ENCODE measurements at places on chromosomes 4 and X.

DNA sequence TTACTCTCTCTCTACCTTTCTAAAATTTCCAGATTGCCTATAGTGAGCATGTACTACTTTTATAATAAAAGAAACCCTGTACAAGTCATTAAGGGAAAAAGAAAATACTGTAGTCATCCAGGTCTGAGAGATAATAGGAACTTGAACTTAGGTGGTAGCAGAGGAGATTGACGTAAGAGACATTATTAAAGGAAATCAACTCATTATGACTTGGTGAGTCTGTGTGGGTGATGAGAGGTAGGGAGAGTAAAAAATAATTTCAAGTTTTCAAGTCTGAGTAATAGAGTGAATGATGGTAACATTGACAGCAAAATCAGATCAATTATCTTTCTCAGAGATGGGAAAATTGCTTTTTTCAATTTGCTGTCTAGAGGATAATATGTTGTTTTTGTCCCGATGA, 44.0 kb upstream of the ZCCHC12 start:
- DNase-seq, result no peak

- DNase-seq, result no peak
Measured at GRCh38 chr4:182575225-182575624, 332.0 kb downstream of the TENM3 start.

DNA sequence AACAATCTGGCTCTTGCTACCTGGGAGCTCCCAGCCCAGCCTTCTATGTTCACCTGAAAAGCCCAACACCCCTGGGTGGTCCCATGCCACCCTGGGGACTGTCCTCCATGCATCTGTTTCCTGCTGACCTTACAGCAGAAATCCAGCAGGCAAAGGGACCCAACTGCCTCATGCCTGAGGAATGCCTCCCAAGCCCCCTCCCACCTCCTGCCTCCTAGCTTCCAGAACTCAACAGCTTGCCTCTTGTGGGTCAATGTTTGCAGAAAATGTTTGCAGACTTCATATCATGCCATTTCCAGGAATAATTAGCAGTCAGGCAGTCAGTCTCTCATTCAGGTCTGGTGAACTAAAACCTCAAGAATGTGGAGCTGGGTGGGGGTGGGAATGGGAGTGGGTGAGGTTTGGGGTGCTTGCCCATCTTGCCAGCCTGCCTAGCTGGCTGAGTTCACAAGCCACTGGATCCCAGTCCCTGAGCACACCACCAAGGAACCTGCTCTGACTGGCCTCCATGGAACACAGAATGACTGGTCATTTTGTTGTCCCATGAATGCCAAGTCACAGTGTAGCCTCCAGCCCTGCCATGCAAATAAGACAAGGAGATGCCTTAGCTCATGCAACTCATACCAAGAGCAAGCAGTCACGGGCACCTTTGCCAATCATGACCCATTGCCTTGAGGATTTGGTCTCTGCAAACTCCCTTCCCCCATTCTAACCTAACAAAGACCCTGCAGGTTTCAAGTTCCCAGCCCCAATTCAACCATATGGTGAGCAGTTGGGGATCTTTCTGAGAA, 12.1 kb upstream of the PLAC1 start:
- DNase-seq, result no peak

DNA sequence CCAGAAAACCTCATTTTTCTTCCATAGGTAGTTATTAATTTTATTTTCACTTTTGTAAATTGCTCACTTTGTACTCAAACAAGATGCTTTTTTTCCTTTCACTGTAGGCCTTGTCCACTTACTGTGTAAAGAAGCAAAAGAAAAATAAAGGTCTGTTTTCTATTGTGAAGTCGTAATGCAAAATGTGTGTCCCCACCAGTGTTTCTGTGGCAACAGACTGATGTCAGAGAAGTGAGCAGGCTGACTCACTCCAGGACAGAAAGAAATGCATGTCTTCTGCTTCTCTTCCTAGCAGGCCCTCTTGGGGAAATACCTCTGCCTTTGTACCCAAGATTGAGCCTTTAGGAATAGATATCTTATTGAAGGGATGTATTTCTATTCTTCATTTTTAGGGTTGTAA, 30.3 kb downstream of the INPP4B start:
- DNase-seq, result no peak

GRCh38 chrX:117985241-117985640, 131.4 kb downstream of the KLHL13 start:
- no peak for DNase-seq

DNA sequence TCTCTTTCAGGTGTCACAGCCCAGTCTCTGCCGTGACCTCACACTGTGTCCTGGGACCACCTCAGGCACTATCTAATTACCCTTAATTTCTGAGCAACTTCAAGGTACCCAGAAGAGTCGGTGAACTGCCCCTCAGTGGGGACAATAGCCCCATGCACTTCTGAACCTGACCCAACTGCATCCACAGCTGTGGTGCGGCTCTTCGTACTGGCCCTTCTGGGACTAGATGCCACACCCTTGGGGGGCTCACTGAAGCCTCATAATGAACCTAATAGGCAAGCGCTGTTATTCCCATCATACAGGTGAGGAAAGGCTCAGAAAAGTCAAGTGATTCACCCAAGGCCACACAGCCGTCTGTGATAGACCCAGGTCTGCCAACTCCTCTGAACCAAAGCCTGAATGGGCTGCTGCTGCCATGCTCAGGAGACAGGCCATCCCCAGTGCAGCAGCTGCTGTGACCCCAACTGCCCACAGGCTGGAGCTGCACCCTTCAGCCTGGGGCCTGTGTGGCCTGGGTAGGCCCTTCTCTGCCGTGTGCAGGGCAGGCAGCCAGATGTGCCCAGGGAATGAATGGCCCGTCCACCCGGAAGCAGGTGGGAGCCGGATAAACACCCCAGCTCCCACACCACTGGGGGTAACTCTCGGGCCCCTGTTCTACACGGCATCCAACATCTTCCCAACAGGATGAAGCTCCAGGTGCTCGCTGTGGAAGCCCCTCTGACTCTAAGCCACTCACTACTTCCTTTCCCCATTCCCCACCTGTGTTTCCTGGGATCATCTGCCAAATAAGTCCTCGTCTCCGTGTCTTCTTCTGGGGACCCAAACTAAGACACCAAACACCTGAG, 35.9 kb downstream of the HMX1 start:
- no peak for DNase-seq

- no peak for DNase-seq
Measured at GRCh38 chr4:40261231-40262076, 64.6 kb downstream of the RHOH start.

GRCh38 chr4:182809417-182810102, 107.6 kb downstream of the DCTD start:
- peak; percentile 8 for DNase-seq

GRCh38 chr4:127509155-127509554, 123.6 kb upstream of the INTU start:
- no peak for DNase-seq

DNA sequence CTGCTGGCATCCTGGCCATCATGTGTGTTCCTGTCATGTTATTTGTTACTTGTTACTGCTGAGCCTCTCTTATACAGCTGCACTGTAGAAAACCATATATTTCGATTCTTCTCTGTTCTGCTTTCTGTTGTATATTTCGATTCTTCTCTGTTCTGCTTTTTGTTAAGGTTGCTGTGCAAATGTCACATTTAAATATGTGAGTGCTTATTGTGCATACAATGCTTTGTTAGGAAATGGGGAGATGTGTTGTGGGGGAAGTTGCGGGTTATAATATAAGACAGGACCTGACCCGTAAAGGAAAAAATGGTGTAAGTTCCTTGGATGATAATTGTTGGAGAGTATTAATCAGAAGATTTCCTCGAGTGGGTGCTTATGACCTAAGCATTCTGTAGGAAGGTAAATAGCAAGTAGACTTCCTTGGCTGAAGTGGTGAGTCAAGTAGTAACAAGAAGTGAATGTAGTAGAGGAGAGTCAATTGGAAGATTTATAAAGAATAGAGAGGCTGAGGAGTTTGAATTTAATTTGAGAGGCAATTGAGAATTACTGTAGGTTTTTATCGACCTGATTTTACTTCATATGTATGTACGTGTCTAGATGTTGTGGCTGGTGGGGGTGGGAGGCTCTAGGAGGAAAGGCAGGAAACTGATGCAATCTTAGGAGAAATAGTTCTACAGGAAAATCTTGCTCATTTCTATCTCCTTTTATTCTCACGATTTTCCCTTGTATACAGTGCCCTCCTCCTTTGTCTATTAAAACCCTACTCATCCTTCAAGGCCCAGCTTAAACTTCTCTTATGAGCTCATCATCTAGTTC, 8.5 kb downstream of the OGT start:
- DNase-seq, result no peak

DNA sequence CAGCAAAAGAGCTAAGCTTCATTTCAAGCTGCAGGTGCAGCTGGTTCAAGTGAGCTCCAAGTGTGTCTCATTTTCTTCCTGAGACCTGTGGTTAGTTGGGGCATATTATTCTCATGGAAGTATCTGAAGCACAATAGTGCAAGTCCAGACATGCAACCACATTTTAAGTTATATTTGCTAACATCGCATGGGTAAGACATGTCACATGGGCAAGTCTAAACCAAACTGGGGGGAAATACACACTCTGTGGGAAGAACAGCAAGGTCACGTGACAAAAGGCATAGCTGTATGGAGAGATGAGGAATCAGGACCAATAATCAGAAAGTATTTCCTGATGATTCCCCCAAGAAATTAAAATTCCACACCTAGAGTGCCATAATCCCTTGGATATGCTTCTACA, 94.9 kb upstream of the NDP start:
- DNase-seq, result no peak

GRCh38 chrX:13996650-13997049, 33.0 kb downstream of the GEMIN8 start:
- DNase-seq, result no peak

GRCh38 chrX:42846741-42847140, 68.8 kb upstream of the PPP1R2C start:
- DNase-seq, result no peak

GRCh38 chr4:143538979-143539669, 25.6 kb downstream of the SMARCA5 start:
- no peak for DNase-seq

GRCh38 chrX:38868941-38869401, 67.7 kb downstream of the MID1IP1 start:
- DNase-seq, result no peak

DNA sequence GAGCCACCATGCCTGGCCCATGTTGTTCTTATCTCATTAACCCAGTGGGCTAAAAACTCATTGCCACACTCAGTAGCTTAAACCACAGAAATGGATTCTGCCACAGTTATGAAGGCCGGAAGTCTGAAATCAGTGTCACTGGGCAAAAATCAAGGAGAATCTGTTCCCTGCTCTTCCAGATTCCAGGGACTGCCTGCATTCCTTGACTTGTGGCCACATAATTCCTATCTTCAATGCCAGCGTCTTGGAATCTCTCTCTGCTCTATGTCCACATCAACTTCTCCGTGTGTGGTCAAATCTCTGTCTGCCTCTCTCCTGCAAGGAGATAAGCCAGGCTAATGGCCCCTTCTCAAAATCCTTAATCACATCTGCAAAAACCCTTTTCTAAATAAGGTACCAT, 4.1 kb upstream of the WFS1 start:
- DNase-seq, result no peak

DNA sequence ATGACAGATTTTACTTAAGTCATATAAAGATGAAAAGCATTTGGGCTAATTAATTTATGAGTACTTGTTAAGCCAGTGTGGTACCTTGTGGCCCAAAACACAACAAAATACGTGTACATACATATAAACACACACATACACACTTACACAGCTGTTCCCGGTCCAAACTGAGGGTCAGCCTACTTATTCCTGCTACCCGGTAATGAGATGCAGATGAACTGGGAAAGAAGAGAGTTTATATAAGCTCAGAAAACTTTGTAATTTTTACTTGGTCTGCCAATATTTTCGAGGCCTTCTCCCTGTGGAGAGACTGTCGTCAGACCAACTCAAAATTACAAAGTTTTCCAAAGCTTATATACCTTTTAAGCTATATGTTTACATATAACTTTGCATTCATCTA, 25.8 kb upstream of the PBDC1 start:
- DNase-seq, result no peak

DNA sequence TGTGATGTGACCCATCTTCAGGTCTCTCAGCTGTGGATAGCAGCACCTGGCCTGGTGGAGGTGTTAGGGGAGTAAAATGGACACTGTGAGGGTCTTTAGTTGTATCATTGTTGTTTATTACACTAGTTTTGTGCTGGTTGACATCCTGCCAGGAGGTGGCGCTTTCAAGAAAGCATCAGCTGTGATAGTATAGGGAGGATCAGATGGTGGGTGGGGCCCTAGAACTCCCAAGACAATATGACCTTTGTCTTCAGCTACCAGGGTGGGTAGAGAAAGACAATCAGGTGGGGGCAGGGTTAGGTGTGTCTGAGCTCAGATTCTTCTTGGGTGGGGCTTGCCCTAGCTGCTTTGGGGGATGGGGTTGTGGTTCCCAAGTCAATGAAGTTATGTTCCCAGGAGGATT, 162.8 kb downstream of the PPP1R2C start:
- DNase-seq, result no peak

GRCh38 chr4:82213485-82214417, 160.0 kb downstream of the HNRNPD start:
- DNase-seq, result no peak

DNA sequence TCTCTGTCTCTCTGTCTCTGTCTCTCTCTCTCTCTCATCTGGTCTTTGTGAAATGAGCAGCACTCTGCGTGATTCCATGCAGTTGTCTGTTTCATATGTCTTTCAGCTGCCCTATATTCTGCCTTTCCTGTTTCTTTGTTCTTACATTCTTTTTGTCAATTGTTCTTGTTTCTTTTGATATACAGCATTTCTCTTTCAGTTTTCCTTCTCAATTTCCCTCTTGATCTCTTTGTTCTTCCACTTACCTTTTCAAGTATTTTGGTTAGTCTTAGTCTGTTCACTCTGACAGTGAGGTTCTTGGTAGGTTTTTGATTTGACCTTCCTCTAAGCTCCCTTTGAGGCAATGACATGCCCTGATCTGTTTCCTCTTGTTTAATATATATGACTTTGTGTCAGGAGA, 20.4 kb downstream of the ZNF157 start:
- DNase-seq, result no peak

GRCh38 chr4:145709843-145710242, 29.9 kb downstream of the C4orf51 start:
- DNase-seq, result peak; percentile 37

DNA sequence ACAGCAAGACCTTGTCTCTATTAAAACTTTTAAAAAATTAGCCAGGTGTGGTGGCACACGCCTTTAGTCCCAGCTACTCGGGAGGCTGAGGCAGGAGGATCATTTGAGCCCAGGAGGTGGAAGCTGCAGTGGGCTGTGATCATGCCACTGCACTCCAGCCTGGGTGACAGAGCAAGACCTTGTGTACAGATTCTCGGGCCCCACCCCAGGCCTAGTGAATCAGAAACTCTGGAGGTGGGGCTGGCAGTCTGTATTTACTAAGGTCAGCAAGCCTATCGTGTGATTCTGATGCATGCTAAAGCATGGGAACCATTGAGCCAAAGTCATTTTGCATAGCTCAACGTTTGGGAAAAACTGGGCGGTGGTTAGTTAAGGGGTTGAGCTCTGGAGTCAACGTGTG, 3.5 kb downstream of the S100G start:
- no peak for DNase-seq

- no peak for DNase-seq
Measured at GRCh38 chr4:166335256-166335938, 462.4 kb downstream of the TLL1 start.

- no peak for DNase-seq
Measured at GRCh38 chr4:150573534-150573933, 8.4 kb upstream of the MAB21L2 start.

All from NCI-H345 (cell line).